T-helper 17 cell (primary cell): ENCODE measurements at places on chromosomes 7 and 10. TPM values are rescaled to one million over a fixed set of nuclear protein-coding genes. Genes with fewer than 3 reads are reported as not detected.

DNA sequence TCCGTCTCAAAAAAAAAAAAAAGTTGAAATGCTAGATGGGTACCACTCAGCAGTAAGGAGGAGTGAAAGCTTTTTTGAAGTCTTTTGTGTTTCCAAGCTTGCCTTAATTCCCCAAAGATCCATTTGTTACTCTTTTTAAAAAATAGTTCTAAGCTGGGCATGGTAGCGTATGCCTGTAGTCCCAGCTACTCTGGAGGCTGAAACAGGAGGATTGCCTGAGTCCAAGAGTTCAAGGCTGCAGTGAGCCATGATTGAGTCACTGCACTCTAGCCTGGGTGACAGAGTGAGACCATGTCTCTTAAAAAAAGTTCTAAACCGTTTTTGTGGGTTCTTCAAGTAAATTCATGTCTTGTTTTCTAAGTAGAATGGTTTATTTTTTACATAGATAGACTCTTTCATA, 5.3 kb downstream of the TBC1D12 start:
- H3K4me1 ChIP-seq, result peaks cover 3% of the 10 kb centered on the region
- H3K36me3 ChIP-seq, result no peaks in the 10 kb centered on the region
- H3K27me3 ChIP-seq, result peaks cover 44% of the 10 kb centered on the region
- DNase-seq, result no peak

Gene FAM131B
- total RNA-seq, result 0.42 TPM

GRCh38 chr10:133133471-133134231, 26.4 kb upstream of the KNDC1 start:
- H3K36me3 ChIP-seq, result no peaks in the 10 kb centered on the region
- no peak overlapping the region for H3K27ac ChIP-seq
- H3K4me1 ChIP-seq, result no peaks in the 10 kb centered on the region
- no peak overlapping the region for H3K4me3 ChIP-seq
- no peak for DNase-seq

DNA sequence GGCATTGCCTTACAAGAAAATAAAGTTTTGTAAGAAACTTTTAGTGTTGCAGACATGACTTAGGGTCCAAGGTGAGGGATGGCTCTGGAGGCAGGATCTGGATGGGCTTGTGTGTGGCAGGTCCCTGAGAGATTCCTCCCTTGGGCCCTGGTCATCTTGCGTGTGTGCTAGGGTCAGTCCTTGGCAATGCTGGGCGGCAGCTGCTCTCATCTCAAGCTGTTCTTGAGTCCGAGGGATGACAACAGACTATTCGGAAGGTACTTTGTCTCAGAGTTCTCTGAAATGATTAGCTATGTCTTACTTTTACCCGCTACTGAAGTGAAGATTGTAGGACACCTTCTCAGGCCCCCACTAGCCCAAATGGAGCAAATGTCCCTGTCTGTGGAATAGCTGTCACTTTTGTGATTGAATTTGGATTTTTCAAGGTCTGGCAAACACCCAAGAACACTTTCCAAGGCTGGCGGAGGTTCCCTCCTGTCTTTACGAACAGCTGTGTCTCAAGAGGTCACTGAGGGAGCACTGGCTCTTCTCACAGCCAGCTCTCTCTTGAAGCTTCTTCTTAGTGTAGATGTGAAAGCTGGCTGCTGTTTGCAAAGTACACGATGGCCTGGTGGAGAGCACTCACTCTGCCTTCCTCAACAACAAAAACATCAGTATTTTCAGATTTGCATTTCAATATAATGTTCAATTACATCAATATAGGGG, 253.6 kb downstream of the STK31 start:
- H3K4me3 ChIP-seq, result no peak overlapping the region
- H3K27ac ChIP-seq, result no peak overlapping the region
- H3K27me3 ChIP-seq, result peaks cover 12% of the 10 kb centered on the region
- no peaks in the 10 kb centered on the region for H3K36me3 ChIP-seq
- DNase-seq, result no peak

GRCh38 chr7:29330136-29330535, 135.6 kb downstream of the CHN2 start:
- no peaks in the 10 kb centered on the region for H3K4me1 ChIP-seq
- H3K27ac ChIP-seq, result no peak overlapping the region
- H3K4me3 ChIP-seq, result no peak overlapping the region
- H3K36me3 ChIP-seq, result no peaks in the 10 kb centered on the region
- no peak for DNase-seq

- peaks cover 17% of the 10 kb centered on the region for H3K4me1 ChIP-seq
- DNase-seq, result no peak
- peaks cover 2% of the 10 kb centered on the region for H3K36me3 ChIP-seq
- H3K27me3 ChIP-seq, result no peaks in the 10 kb centered on the region
- peak overlapping the region; percentile 68 for H3K27ac ChIP-seq
Measured at GRCh38 chr7:130393841-130394411, 13.6 kb downstream of the CPA1 start.

DNA sequence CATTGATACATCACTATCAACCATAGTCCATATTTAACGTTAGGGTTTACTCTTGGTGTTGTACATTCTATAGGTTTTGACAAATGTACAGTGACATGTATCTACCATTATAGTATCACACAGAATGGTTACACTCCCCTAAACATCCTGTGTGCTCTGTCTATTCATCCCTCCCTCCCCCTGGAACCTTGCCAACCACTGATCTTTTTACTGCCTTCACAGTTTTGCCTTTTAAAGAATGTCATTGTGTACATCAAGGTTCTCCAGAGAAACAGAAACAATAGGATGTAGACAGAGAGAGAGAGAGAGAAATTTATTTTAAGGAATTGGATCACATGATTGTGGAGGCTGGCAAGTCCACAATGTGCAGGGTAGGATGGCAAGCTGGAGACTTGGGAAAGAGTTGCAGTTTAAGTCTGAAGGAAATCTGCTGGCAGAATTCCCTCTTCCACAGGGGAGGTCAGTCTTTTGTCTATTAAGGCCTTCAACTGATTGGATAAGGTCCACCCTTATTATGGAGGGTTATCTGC, 45.1 kb upstream of the CCNJ start:
- peaks cover 5% of the 10 kb centered on the region for H3K36me3 ChIP-seq
- no peak overlapping the region for H3K4me3 ChIP-seq
- H3K27ac ChIP-seq, result no peak overlapping the region
- no peaks in the 10 kb centered on the region for H3K4me1 ChIP-seq

- H3K36me3 ChIP-seq, result no peaks in the 10 kb centered on the region
- no peak for DNase-seq
- no peak overlapping the region for H3K27ac ChIP-seq
- H3K4me3 ChIP-seq, result no peak overlapping the region
Measured at GRCh38 chr10:95798096-95798855, 42.3 kb downstream of the ENTPD1 start.

DNA sequence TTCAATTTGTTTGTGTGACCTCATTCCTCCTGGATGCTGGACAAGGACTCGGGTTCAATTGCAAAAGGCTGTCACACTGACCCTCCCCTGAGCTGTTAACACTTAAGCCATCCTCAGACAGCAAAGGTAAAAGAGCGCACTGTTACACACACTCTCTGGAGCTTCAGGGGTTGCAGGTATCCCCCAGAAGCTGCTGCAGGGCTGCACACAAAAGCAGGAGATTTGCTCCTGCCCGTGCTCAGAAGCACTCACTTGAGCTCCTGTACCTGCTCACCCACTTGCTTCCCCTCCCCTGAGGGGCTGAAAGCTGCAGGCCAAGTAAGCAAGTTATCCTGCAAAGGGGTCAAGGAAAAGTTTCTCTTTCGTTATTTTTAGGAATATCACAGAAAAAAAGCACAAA, 886.2 kb upstream of the ZWINT start:
- H3K4me1 ChIP-seq, result no peaks in the 10 kb centered on the region
- DNase-seq, result no peak
- H3K27me3 ChIP-seq, result no peaks in the 10 kb centered on the region
- no peak overlapping the region for H3K4me3 ChIP-seq

Gene MKX
- not detected for total RNA-seq

Gene SDK1
- total RNA-seq, result 0.13 TPM

Gene SVIL
- total RNA-seq, result 39.5 TPM

DNA sequence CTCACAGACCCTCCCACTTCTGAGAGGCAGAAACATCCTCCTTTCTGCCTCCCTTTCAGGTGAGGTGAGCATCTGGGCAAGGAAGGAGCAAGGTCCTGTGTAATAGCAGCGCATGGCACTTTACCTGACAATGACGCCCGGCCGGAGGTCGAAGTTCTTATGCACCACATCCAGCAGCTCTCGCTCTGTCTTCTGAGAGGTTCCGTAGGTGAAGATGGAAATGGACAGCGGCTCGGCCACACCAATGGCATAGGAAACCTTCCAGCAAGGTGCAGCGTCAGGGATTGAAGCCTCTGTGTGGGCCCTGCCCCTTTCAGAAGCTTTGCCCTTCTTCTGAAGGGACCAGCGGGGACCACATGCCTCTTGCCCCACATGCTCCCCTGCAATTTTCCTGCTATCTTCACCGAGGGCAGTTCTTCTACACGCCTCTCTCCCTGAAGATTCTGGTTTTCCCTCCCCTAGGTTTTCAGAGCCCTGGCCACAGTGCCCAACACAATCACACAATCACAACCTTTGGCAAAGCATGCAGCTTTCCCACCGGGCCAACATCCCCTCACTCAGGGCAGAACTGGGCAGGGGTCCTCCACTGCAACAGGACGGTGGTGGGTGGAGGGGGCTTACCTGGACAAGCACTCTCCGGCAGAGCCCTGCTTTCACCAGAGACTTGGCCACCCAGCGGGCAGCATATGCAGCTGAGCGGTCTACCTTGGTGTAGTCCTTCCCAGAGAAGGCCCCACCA, 14.9 kb downstream of the MAT1A start:
- H3K27ac ChIP-seq, result no peak overlapping the region
- peaks cover 39% of the 10 kb centered on the region for H3K27me3 ChIP-seq
- peaks cover 3% of the 10 kb centered on the region for H3K4me1 ChIP-seq

- H3K4me1 ChIP-seq, result peaks cover 12% of the 10 kb centered on the region
- DNase-seq, result no peak
- H3K27me3 ChIP-seq, result no peaks in the 10 kb centered on the region
- peaks cover 2% of the 10 kb centered on the region for H3K36me3 ChIP-seq
- H3K27ac ChIP-seq, result peak overlapping the region; percentile 59
Measured at GRCh38 chr10:22560096-22560912, 154.1 kb downstream of the PIP4K2A start.

- H3K36me3 ChIP-seq, result peaks cover 2% of the 10 kb centered on the region
- peak overlapping the region; percentile 98 for H3K4me3 ChIP-seq
- no peaks in the 10 kb centered on the region for H3K27me3 ChIP-seq
- H3K27ac ChIP-seq, result peak overlapping the region; percentile 96
Measured at GRCh38 chr10:100912013-100912604, 654 bp upstream of the SLF2 start.

DNA sequence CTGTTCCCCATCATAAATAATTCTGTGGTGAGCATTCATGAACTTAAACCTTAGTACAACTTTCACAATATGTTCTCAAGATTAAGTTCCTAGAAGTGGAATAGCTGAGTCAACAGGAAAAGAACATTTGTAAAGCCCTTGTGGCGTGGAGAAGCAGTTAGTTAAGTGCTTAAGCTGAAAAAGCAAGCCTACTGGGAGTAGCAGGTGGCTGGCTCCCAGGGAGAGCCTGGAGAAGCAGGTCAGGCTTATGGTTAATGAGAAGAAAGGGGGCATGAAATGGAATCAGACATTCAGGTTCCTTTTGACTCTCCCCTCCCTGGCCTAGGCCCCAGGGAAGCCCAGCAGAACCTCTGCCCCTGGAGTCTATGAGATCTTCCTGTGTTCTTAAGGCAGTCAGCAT, 35.3 kb downstream of the VSTM4 start:
- H3K36me3 ChIP-seq, result peaks cover 2% of the 10 kb centered on the region
- H3K4me3 ChIP-seq, result peak overlapping the region; percentile 1
- peaks cover 9% of the 10 kb centered on the region for H3K4me1 ChIP-seq
- peaks cover 22% of the 10 kb centered on the region for H3K27me3 ChIP-seq
- no peak for DNase-seq

Gene C7orf57
- 0.30 TPM for total RNA-seq

DNA sequence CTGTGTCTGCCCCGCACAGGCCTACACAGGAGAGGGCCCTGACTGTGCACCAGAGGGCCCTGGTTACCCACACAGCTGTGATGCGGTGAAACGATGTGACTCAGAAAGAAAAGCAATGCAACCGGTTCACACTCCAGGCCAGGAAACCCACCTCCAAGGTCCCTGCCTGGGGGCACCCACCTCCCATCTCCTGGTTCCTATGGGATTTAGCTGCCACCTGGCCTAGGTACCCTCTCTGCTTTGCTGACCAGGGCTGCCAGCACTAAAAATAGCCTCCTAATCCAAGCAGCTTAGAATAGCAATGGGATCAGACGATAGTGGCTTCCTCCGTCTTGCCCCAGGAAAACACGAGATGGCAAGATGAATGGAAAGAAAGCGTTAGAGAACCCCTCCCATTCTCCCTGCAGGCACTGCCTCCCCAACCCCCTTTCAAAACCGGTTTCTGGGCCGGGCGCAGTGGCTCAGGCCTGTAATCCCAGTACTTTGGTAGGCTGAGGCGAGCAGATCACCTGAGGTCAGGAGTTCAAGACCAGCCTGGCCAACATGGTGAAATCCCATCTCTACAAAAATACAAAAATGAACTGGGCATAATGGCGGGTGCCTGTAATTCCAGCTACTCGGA, 12.4 kb downstream of the RBP3 start:
- H3K4me3 ChIP-seq, result no peak overlapping the region
- no peak overlapping the region for H3K27ac ChIP-seq
- no peaks in the 10 kb centered on the region for H3K36me3 ChIP-seq
- H3K27me3 ChIP-seq, result peaks cover 12% of the 10 kb centered on the region
- no peak for DNase-seq

GRCh38 chr7:12458520-12459131, 55.0 kb upstream of the VWDE start:
- no peaks in the 10 kb centered on the region for H3K36me3 ChIP-seq
- DNase-seq, result no peak
- H3K27ac ChIP-seq, result no peak overlapping the region
- no peak overlapping the region for H3K4me3 ChIP-seq
- no peaks in the 10 kb centered on the region for H3K4me1 ChIP-seq

Gene PRKG1
- total RNA-seq, result 4.1 TPM

GRCh38 chr10:6221971-6222751, 19.4 kb downstream of the PFKFB3 start:
- no peak for DNase-seq
- H3K36me3 ChIP-seq, result peaks cover 10% of the 10 kb centered on the region
- H3K4me3 ChIP-seq, result no peak overlapping the region

- H3K36me3 ChIP-seq, result no peaks in the 10 kb centered on the region
- no peak overlapping the region for H3K4me3 ChIP-seq
- no peak overlapping the region for H3K27ac ChIP-seq
- H3K27me3 ChIP-seq, result peaks cover 6% of the 10 kb centered on the region
- peaks cover 2% of the 10 kb centered on the region for H3K4me1 ChIP-seq
- DNase-seq, result no peak
Measured at GRCh38 chr7:539731-540411, 20.2 kb upstream of the PDGFA start.
